ENCODE measurements at places on chromosomes 2 and 18. TPM values are rescaled to one million over a fixed set of nuclear protein-coding genes. Genes with fewer than 3 reads are reported as not detected.

CNTNAP5 gene
- not detected for total RNA-seq

IL1B gene
- not detected for total RNA-seq

EFEMP1 gene
- 25.5 TPM for total RNA-seq

PRSS56 gene
- total RNA-seq: not detected

- H3K27ac ChIP-seq: no peak overlapping the region
- H3K4me3 ChIP-seq: no peak overlapping the region
- no peaks in the 10 kb centered on the region for H3K36me3 ChIP-seq
- no peaks in the 10 kb centered on the region for H3K27me3 ChIP-seq
- no peak for DNase-seq
Measured at GRCh38 chr18:65336411-65336810, 414.4 kb upstream of the CDH7 start.

DNA sequence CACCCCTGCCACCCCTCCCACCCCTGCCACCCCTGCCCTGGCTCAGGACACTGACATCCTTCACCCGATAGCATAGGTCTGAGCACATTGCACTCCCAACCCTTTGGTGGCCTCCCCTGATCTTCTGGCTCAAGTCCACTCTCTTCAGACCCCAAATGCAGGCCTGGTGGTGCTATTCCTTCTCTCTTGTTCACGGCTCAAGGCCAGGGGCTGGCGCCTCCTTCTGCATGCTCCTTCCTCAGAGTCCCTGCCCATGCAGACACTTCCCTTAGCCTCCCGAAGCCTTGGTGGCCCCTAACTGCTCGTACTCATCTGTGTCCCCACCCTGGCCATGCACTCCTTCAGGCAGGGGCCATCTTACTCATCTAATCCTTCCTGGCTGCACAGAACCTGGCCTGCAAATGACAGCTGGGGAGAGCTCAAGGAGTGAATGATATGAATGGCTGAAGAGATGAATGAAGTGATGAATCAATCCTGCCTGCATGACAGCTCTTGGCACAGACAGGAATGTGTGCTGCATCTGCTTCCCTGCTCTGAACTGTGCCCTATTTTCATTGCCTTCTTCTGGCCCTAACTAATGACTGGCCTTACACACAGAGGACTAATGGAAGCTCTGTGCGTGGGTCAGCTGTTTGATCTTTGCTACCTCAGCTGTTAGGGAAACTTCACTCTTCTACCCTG lies 290.8 kb downstream of the DYSF start:
- no peak for DNase-seq
- H3K4me3 ChIP-seq: no peak overlapping the region
- H3K36me3 ChIP-seq: no peaks in the 10 kb centered on the region
- H3K4me1 ChIP-seq: no peaks in the 10 kb centered on the region

DNA sequence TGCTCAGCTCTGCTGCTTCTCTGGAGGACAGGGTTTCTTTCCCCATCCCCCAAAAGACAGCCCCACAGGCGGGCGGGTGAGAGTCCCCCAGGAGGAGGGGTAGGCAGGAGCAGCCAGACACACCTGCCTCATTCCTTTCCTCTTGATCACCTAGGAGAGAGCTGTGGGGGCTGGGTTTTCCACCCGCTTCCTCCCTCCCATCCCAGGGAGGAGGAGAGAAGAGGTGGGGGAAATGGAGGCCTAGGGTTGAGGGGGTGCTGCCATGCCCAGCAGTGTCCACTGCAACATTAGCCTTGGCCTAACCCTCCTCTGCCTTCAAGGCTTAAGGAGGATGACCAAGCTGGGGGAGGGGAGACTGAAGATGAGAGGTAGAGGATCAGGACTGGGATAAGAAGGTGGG lies 14.7 kb downstream of the WNT10A start:
- no peak overlapping the region for H3K4me3 ChIP-seq
- H3K36me3 ChIP-seq: no peaks in the 10 kb centered on the region
- H3K27ac ChIP-seq: no peak overlapping the region
- peaks cover 100% of the 10 kb centered on the region for H3K27me3 ChIP-seq

GRCh38 chr2:223232285-223232684 lies 180.3 kb downstream of the KCNE4 start:
- no peaks in the 10 kb centered on the region for H3K4me1 ChIP-seq
- H3K27me3 ChIP-seq: no peaks in the 10 kb centered on the region
- H3K36me3 ChIP-seq: no peaks in the 10 kb centered on the region
- H3K4me3 ChIP-seq: no peak overlapping the region

- DNase-seq: peak; percentile 58
- peaks cover 4% of the 10 kb centered on the region for H3K36me3 ChIP-seq
- peaks cover 5% of the 10 kb centered on the region for H3K4me1 ChIP-seq
Measured at GRCh38 chr2:231800493-231801091, 14.3 kb downstream of the COPS7B start.

- no peaks in the 10 kb centered on the region for H3K27me3 ChIP-seq
- H3K4me1 ChIP-seq: peaks cover 4% of the 10 kb centered on the region
- no peaks in the 10 kb centered on the region for H3K36me3 ChIP-seq
- no peak for DNase-seq
Measured at GRCh38 chr2:167504695-167505094, 616.4 kb downstream of the XIRP2 start.

GRCh38 chr2:105309147-105309545 lies 20.4 kb downstream of the TGFBRAP1 start:
- H3K27me3 ChIP-seq: no peaks in the 10 kb centered on the region
- H3K4me1 ChIP-seq: no peaks in the 10 kb centered on the region
- H3K36me3 ChIP-seq: no peaks in the 10 kb centered on the region
- DNase-seq: no peak

DNA sequence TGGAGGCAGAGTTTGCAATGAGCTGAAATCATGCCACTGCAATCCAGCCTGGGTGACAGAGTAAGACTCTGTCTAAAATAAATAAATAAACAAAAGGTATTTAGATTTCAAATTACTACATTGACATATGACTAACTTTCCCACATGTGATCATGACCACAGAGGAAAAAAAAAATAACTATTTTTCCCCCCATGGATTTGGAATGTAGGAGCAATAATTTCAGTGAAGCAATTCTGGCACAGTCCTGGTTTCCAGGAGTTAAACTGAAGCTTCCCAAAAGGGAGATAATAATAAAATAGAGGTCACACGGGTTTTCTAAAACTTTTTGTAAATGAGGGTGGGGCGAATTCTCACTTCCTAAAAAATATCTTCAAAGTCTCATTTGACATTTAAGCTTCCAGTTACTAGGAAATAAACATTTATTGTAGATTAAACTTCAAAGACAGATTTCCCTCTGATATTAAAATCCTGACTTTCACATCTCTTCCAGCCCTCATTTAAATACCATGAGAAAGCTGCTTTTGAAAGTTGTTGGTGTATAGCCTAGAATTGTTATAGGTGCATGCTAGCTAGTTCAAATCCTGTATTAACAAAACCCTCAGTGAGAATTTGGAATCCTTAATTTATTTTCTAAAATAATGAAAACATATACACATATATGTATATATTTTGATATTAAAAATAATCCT lies 20.7 kb downstream of the SLC19A3 start:
- no peak overlapping the region for H3K27ac ChIP-seq
- H3K27me3 ChIP-seq: no peaks in the 10 kb centered on the region
- no peaks in the 10 kb centered on the region for H3K36me3 ChIP-seq
- H3K4me1 ChIP-seq: no peaks in the 10 kb centered on the region
- H3K4me3 ChIP-seq: no peak overlapping the region

DNA sequence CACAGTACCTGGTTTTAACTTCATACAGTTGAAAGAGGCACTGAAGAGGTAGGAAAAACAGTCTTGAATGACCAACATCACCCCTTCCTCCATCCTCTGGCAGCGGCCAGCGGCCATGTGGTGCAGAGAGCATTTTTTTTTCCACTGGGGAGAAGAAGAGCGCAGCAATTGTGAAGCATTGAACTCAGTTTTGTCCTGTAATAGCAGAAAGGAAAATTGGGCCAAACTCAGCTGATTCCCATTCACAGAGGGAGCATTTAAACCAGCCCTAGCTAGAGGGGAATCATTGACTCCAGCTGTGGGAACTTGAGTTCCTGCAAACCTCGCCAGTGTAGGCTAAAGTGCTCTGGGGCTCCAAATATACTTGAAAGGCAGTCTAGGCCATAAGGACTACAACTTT lies 316.6 kb upstream of the CHST9 start:
- peaks cover 10% of the 10 kb centered on the region for H3K4me1 ChIP-seq
- no peaks in the 10 kb centered on the region for H3K36me3 ChIP-seq
- no peak for DNase-seq
- H3K27ac ChIP-seq: no peak overlapping the region
- no peaks in the 10 kb centered on the region for H3K27me3 ChIP-seq

GRCh38 chr2:238591732-238592131 lies 165.0 kb downstream of the ASB1 start:
- peaks cover 1% of the 10 kb centered on the region for H3K4me1 ChIP-seq
- no peak overlapping the region for H3K4me3 ChIP-seq
- no peaks in the 10 kb centered on the region for H3K36me3 ChIP-seq
- H3K27me3 ChIP-seq: no peaks in the 10 kb centered on the region

DNA sequence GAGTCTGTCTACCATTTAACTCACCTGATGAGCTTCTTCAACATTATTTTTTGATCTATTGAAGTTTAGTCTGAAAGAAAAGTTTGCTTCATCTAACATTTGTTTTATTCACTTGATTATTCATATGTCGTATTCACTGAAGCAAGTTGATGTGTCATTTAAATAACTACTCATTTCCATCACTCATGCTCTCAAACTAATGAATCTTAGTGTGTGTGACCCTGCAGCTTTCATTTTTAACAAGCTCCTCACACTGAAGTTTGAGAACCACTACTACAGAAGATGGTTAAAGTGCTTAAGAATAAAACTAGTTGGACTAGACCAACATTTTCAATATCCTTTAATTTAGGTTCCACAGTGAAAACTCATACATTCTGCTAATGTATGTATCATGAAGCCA lies 1.8 kb upstream of the ABI2 start:
- H3K27me3 ChIP-seq: no peaks in the 10 kb centered on the region
- no peaks in the 10 kb centered on the region for H3K36me3 ChIP-seq
- DNase-seq: no peak
- H3K4me1 ChIP-seq: peaks cover 22% of the 10 kb centered on the region

DNA sequence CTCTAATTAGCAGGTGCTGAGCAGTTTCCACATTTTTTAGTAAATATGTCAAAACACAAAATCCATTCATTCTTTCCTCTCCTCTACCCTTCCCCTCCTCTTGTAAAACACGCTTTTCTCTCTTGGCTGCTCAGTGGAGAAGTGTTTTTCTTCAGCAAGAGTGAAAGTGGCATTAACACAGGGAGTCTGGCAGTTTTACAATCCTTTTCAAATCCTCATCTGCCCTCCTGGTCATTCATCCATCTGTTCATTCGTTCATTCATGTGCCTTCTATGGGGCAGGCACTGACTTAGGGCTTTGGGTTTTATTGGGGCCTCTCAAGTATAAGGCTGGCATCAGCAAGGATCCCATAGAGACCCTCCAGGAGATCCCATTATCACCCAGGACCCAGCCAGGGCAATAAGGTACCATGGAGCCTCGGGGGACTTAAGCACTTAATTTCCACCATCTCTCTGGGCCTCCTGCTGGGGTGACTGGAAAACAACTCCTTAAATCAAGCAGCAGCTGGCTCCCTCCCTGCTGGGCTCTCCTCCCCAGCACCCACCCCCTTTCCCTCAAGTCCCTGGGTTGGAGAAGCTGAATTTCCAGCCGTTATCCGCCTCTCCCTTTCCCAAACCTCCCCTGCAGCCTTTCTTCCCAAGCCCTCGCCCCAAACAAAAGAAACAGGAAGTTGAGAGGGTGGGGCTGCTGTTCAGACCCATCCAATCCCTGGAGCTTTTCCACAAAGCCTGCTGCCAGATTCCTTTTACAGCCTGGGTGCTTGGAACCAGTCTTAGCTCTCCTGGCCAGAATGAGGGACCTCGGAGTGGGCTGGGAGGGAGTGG lies 32.6 kb downstream of the MARCHF4 start:
- peak; percentile 91 for DNase-seq
- no peak overlapping the region for H3K4me3 ChIP-seq
- no peaks in the 10 kb centered on the region for H3K27me3 ChIP-seq
- H3K4me1 ChIP-seq: peaks cover 32% of the 10 kb centered on the region

DNA sequence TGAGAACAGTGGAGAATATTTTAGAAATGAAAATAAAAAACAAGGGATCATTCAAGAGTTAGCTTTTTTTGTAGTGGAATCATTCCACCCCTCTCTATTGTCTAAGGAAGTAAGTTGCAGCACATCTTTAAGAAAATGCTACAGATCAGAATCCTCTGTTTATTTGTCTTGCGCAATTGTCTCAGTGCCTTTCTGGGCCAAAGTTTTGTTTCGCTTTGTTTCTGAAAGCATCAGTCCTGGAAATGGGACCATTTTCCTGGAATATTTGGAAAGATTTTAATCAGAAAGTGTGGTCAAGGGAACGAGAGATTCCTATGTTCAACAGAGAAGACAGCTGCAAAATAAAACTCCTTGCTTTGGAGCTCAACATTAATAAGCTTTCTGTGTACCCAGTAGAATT lies 74.0 kb downstream of the NRXN1 start:
- no peak overlapping the region for H3K4me3 ChIP-seq
- no peaks in the 10 kb centered on the region for H3K36me3 ChIP-seq
- no peaks in the 10 kb centered on the region for H3K4me1 ChIP-seq
- DNase-seq: no peak
- no peak overlapping the region for H3K27ac ChIP-seq

- H3K27ac ChIP-seq: no peak overlapping the region
- no peaks in the 10 kb centered on the region for H3K36me3 ChIP-seq
- peak; percentile 83 for DNase-seq
- no peaks in the 10 kb centered on the region for H3K4me1 ChIP-seq
Measured at GRCh38 chr2:60641811-60642788, 88.6 kb upstream of the BCL11A start.

- H3K4me3 ChIP-seq: no peak overlapping the region
- H3K36me3 ChIP-seq: no peaks in the 10 kb centered on the region
- H3K27me3 ChIP-seq: peaks cover 33% of the 10 kb centered on the region
- H3K4me1 ChIP-seq: no peaks in the 10 kb centered on the region
- no peak for DNase-seq
Measured at GRCh38 chr2:241949736-241950412, 80.3 kb downstream of the RTP5 start.

DNA sequence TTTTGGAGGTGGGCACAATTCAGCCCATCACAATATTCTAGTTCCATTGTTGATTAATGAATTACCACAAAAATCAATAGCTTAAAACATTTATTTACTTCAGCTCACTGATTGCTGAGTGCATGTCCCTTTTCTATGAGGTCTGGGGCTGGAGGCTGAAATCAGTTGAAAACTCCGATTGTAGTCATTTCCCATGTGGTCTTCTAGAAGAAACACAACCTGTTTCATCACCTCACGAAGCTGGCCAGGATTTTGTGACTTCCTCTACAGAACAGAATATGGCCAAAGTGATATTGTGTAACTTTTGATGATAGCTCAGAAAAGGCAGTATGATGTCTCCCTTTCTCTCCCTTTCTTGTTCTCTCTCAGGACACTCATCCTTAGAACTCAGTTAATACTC lies 44.1 kb upstream of the CYRIA start:
- no peak overlapping the region for H3K4me3 ChIP-seq
- DNase-seq: no peak
- H3K27ac ChIP-seq: no peak overlapping the region
- no peaks in the 10 kb centered on the region for H3K36me3 ChIP-seq
- no peaks in the 10 kb centered on the region for H3K4me1 ChIP-seq
